Hypothalamus (tissue), 51 donors: ENCODE measurements at places on chromosomes 3 and 15.

GRCh38 chr3:52494886-52495495, at the start of gene STAB1:
Gene STAB1 (plus strand): TSS chr3:52495338. CDS start chr3:52495414, 76 bp downstream.
- DNase-seq = no peak

DNA sequence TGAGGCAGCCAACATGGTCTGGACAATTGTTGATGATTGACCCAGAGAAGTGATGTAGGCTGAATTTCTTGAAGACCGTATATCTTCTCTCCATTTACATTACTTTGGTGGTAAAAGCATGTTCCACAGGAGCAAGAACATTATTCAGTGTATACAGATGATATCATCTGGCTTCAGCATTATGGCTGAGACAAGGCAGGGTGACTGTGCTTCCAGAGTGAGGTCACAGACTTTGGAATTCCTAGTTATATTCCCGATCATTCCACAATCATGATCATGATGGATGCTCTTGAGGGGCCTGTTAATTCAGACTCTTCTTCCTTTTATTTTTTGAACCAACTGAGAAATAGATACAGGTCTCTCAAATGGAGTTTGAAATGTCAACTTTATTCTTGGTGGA, 19.0 kb downstream of the PLS1 start:
- DNase-seq = no peak

DNA sequence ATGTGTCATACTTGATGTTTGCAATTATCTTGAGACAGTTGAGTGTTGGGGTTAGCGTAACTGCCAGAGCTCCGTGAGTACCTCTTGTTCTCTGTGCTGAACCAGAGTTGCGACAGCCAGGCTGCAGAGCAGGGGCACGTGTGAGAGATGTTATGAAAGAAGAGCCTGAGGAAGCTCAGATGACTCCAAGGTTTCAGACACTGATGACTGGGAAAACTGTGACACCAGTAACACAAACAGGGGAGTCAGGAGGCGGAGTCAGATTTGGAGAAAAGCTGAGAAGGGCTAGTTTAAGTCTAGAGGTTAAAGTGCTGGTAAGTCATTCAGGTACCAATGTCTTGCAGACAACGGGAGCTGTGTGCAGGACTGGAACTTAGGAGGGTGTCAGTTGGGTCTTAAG, 45.0 kb downstream of the BLM start:
- DNase-seq = peak; percentile 5

DNA sequence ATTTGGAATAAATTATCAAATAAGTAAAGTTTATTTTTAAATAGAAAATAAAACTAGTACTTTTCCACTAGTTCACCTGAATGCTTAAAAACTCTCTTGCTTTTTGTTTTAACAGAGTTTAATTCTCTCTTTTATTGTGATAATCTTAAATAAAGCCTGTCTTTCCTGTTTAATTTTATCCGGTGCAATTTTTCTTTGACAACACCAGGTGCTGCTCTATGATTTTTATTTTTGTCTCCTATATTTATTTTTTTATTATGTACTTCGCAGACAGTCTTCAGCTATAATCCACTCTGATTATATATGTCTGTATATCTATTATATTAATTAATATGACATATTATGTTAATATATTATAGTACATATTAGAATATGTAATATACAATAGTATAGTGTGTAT, 1293.0 kb upstream of the EPHA6 start:
- no peak for DNase-seq

DNA sequence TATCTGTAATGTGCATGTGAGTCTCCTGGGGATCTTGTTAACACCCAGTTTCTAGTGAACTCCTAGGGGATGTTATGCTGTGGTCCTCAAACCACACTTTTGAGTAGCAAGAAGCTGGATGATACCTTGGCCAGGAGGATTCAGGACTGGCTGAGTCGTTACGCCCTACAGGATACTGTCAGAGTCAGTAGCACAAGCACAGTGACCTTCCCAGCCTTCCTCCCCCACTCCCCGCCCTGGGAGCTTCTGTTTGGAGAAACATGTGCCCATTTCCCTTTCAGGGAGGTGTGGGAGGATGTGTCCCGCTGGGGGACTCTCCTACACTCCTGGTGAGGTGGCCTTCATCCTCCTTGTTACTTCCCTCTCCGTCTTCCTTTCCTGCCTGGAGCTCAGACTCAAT, 76.4 kb upstream of the TRPM1 start:
- no peak for DNase-seq

- DNase-seq = no peak
These were observed 902 bp downstream of the CMTM6 start for GRCh38 chr3:32501783-32502117.

- no peak for DNase-seq
These were observed 28.9 kb upstream of the DRD3 start for GRCh38 chr3:114207768-114208167.
